ENCODE measurements at places on chromosomes 2 and 18.

- H3K36me3 ChIP-seq: no peaks in the 10 kb centered on the region
- H3K4me3 ChIP-seq: no peak overlapping the region
- H3K4me1 ChIP-seq: peaks cover 14% of the 10 kb centered on the region
- H3K27me3 ChIP-seq: no peaks in the 10 kb centered on the region
- no peak overlapping the region for H3K27ac ChIP-seq
These were observed 52.6 kb downstream of the SH2D6 start for GRCh38 chr2:85470850-85471800.

DNA sequence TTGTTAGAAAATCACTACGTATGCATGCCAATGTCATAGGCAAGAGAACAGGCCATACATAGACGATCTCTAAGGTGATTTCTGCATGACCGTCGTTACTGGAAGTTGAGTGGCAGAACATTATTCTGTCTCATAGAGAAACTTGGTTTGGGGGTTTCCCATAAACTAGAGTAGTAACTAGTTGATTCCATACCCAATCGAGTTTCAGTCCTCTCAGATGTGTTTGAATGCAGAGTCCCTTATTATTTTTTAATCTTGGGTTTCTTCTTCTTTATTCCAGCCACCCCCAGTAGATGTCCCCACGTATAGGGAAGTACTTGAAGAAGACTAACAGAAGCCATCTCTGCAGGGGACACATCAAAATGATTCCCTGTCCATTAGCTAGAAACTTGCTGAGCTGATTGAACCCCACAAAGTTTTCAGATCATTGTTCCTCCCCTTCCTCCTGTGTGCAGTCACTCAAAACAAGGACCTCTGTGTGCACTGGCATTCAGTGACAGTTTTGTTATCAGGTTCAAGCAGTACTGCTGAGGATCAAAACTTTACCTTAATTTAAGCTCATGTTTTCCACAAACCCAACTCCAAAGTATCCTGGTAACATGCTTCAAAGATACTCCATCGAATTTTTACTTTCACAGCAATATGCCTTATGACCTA is 68.4 kb upstream of the CDCA7 start:
- H3K27ac ChIP-seq: no peak overlapping the region
- no peak for DNase-seq
- no peak overlapping the region for H3K4me3 ChIP-seq
- H3K36me3 ChIP-seq: no peaks in the 10 kb centered on the region

DNA sequence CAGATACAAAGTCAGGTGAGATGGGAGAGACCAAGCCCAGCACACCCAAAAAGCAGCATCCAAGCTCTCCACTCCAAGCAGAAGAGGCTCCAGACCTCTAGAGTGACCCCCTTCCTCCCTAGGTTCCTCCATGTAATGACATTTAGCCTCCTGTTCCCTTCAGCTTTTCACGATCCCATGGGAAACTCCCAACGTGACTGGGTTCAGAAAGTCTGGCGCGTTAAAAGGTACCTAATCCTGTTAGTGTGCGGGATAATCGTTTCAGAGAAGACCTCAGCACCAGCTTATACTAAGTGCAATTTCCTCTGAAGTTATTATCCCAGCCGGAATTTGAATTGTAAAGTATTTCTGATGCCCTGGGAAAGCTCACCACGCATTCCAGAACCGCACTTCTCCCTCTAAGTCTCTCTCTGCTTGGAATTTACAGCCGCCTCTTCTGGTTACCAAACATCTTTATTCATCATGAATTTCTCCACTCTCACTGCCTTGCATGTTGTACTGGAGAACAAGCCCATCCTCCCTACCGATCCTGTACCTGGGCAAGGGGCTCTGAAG is 46.9 kb downstream of the CCBE1 start:
- no peak overlapping the region for H3K4me3 ChIP-seq
- no peaks in the 10 kb centered on the region for H3K27me3 ChIP-seq
- no peaks in the 10 kb centered on the region for H3K36me3 ChIP-seq
- DNase-seq: no peak

GRCh38 chr2:49598231-49598630 is 443.9 kb upstream of the FSHR start:
- H3K4me1 ChIP-seq: no peaks in the 10 kb centered on the region
- DNase-seq: no peak
- no peak overlapping the region for H3K4me3 ChIP-seq
- H3K36me3 ChIP-seq: no peaks in the 10 kb centered on the region
- H3K27me3 ChIP-seq: no peaks in the 10 kb centered on the region

DNA sequence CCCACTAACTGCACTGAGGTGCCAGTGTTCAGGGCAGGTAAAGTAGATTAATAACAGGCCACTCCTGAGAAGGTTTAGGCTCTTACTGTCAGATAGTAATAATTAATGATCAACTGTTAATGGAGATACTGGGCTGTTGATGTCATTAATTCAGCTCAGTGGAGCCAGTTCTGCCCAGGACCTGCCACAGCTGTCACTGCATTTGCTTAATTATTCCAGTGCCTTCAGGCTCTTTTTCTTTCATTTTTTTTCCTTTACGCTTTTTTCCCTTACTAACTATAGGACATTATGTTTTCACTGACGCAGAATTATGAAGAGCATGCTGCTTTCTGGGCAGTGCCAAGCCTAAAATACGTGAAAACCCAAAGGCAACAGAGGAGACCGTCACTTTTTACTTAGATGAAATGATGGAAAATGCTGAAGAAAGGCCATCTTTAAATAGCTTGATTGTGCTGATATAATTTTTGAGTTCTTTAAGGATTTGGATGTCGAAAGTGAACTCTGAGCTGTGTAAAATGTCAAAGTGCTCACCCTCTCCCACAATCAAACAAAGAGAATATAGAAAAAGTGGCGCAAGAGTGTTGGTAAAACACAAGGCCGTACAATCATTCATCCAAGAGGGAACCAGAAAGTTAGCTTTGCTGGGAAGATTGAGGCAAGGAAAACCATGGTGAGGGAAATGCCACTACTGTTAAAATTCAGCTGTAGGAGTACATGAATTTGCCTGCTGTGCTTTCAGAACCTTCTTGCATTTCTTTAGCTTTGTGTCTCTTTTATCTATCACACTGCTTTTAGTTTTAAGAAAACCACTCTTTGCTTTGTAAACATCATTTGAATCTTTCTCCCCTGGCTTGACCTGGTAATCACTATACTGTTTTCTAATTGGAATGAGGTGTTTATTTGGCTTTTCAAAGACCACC is 192.0 kb upstream of the ZEB2 start:
- H3K4me1 ChIP-seq: peaks cover 13% of the 10 kb centered on the region
- no peaks in the 10 kb centered on the region for H3K27me3 ChIP-seq
- H3K4me3 ChIP-seq: no peak overlapping the region
- H3K27ac ChIP-seq: no peak overlapping the region

DNA sequence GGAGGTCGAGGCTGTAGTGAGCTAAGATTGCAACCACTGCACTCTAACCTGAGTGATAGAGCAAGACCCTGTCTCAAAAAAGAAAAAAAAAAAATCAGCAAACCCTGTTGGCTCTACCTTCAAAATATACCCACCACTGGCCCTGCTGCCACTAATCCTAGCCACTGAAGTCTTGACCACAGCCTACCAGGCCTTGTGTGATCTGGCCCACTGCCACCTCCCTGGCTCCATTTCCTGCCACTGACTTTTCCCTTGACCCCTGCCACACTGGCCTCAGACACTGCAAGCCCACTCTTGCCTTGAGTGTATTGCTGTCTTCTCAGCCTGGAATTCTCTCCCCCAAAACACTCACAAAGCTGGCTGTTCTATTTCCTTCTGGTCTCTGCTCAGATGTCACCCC is 33.7 kb downstream of the SH2D6 start:
- H3K27ac ChIP-seq: no peak overlapping the region
- no peaks in the 10 kb centered on the region for H3K4me1 ChIP-seq
- no peak overlapping the region for H3K4me3 ChIP-seq
- H3K27me3 ChIP-seq: no peaks in the 10 kb centered on the region
- no peak for DNase-seq
- H3K36me3 ChIP-seq: no peaks in the 10 kb centered on the region

Data from heart right ventricle (tissue), 16 donors.